ENCODE measurements at places on chromosomes 2 and 18.

- no peak for DNase-seq
Measured at GRCh38 chr2:164523009-164523408, 98.3 kb downstream of the GRB14 start.

- no peak for DNase-seq
Measured at GRCh38 chr18:28065793-28066186, 111.1 kb downstream of the CDH2 start.

DNA sequence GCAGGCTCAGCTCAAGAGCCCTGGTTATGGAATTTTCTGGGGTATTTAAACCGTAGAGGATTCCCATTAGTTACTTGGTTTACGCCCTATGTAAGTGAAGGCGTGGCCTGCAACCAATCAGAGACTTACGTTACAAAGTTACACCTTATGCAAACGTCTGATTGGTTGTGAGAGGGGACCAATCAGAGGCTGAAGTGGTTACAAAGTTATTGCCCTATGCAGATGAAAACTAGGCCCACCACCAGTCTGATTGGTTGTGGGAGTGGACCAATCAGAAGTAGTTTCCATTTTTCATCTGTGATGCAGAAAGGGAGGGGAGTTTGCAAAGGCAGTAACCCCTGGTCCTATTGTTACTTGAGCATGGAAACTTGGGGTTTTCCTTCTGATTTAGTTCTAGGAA, 49.1 kb downstream of the DLGAP1 start:
- DNase-seq, result peak; percentile 38

- no peak for DNase-seq
Measured at GRCh38 chr2:120513776-120514357, 167.9 kb downstream of the INHBB start.

DNA sequence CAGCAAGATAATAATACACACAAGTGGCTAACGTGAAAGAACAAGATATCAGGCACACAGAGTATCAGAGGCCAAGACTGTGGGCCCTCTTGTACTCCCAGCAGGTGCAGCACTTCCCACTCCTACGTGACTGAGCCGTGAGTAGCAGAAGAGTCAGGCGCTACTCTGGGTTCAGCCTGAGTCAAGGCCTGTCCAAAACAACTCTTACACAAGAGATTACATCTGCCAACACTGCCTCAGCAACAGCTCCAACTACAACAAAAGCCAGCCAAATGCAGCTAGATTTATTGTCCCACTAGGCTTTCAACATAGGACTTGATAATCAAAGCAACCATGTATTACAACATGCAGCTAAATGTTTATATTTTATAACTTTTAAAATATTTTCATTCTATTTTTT, 56.2 kb downstream of the ITSN2 start:
- no peak for DNase-seq

DNA sequence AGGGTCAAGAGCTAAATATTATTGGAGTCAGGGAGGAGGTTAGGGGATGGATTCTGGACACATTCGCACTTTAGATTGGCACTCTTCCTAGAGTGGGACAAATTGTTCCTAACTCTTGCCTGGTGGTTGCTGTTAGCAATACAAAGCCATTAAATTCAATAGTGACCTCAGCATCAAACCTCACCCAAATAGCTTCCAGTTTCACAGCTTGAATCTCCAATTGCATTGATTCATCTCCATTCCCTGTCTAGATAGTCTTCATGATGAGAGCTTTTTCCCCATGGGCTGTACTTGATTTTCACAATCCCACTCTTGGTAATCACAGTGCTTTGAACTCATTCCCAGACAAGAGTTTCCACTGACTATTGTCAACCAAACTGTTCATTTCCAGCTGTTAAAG, 585.9 kb upstream of the SYT4 start:
- DNase-seq, result no peak

DNA sequence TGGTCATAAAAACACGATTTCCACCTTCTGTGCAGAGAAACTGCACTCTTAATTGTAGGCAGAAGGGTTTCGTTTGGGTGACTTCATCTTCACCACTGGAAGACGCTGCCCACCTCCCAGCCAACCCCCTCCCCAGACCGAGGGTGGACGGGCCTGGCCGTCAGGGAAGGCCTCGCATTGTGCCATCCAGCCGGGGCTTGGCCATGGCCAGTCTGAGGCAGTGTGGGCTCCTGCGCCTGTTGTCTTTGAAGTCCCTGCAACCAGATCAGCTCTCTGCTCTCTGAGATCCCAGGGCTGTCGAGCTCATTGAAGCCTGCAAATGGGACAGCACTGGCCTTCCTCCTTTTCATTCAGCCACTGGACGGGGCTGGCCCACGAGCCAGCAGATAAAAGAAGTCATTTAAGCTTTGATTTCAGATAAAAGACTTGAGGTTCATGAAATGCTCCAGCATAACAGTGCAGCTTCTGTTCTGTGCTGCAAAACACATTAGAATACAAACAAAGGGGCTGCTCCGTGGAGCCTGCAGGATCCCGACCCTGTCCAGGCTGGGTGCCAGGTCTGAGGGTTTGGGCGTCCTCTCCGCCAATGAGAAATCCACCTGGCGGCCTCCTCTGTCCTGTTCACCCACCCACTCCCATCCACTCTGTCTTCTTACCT, 253.5 kb downstream of the LDLRAD4 start:
- no peak for DNase-seq

GRCh38 chr18:62354151-62354550, 29.0 kb downstream of the TNFRSF11A start:
- DNase-seq, result peak; percentile 41

DNA sequence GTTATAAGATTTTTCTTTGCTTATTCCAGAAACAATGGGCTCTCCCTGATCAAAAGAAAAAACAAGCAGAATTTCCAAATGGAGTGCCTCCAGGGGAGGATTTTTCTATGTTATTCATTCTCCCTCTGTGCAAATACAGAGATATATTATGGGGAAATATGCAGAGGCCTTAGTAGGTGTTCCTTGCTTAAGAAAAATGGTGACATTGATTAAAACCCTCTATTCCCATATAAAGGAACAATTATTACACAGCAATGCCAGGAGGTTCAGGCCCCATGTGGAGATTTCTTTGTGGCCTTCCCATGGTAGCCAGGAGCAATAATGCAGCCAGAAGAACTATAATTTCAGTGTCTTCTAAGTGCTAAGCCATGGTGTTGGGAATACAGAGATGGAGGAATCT, 255.9 kb upstream of the CXCR4 start:
- no peak for DNase-seq

DNA sequence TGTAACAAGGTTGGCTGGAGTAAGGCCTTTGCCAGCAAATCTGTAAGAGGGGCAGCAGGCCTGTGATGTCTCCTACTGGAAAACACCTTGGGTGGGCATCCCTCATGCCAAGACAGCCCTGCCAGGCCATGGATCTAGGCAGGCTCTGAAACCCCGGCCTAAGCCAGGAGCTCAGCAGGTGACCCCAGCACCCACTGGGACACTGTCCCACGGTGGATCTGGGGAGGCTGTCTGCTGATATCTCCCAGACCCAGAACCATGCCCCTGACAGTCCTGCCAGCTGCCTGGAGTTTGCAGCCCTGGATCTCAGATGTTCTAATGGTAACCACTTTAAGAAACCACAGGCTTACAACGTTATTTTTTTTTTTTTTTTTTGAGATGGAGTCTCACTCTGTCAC, 117.7 kb downstream of the ZNF516 start:
- no peak for DNase-seq

GRCh38 chr2:134259571-134259970, 5.7 kb downstream of the MGAT5 start:
- DNase-seq, result no peak

DNA sequence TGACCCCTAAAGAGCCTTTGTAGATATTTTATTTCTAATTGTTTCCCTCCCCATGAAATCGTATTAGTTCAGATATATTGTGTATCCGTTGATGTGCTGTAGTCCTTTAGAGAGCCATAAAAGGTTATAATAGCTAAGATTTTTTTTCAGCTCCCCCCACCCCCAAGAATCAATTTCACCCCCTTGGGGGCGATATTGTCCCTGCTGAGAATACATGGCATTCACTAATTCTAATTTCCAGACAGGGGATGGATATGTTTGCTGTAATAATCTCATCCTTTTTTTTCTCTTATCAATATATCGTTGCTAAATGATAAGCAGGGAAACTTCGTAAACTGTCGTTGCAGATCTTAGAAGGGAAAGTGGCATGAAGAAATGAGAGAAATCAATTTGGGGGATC, 530.7 kb downstream of the TMEM182 start:
- no peak for DNase-seq

- DNase-seq, result no peak
Measured at GRCh38 chr2:120881981-120882788, 146.5 kb downstream of the GLI2 start.

GRCh38 chr18:45277908-45278307, 337.4 kb upstream of the SLC14A2 start:
- no peak for DNase-seq

GRCh38 chr2:7007846-7008741, 90.9 kb downstream of the RNF144A start:
- DNase-seq, result no peak

- no peak for DNase-seq
Measured at GRCh38 chr2:191892391-191892790, 45.5 kb upstream of the CAVIN2 start.

GRCh38 chr2:84857566-84857965, 23.3 kb downstream of the TRABD2A start:
- DNase-seq, result no peak

DNA sequence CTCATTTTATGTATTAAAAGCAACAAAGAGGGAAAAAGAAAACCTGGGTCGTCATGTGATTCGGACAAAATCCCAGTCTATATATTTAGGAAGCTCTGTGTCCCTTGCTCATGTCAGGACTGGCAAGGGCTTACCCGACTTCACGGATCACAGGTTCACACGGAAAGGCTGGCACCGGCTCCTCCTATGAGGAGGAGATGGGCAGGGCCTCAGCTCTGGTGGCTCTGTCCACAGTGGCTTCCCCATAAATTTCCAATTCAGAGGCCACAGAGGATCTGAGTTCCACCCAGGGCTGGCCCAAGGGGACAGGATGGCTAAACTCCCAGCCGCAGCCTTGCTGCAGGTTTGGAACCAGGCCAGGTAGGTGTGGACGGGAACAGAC, 186.8 kb downstream of the BCL2 start:
- DNase-seq, result no peak

GRCh38 chr18:54931152-54931551, 28.1 kb downstream of the CCDC68 start:
- DNase-seq, result no peak
